ENCODE measurements at places on chromosomes 5 and 9. TPM values are rescaled to one million over a fixed set of nuclear protein-coding genes. Genes with fewer than 3 reads are reported as not detected.

DNA sequence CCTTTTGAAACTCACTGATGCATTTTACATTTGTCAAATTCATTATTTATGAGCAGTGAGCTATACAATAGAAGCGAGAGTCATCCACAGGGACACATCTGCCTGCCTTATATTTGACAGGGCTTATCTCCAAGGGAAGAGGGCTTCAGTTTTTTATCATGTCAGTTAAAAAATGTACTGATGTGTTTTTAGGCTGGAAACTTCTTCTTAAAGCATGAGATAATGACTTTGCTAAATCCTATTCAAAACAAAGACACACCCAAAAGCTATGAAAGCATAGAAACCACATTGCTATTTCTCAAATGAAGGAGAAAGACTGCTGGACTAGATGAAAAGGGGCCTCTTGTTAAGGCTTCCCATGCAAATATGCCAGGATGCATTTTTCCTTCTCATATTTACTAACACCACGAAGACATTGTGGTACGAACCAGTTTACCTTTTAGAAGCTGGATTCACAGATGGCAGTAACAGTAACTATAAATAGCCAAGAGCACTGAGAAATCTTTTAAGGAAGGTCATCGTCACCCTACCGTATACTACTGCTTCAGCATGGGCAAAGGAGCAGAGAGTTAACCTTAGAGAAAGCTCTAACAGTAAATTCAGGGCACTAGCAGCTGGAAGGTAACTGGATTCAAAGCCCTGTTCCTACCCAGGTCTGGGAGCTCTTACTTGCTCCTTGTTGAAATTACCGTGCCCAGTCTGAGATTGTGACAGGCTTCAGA lies 86.3 kb upstream of the IFNK start:
- no peak for DNase-seq

DNA sequence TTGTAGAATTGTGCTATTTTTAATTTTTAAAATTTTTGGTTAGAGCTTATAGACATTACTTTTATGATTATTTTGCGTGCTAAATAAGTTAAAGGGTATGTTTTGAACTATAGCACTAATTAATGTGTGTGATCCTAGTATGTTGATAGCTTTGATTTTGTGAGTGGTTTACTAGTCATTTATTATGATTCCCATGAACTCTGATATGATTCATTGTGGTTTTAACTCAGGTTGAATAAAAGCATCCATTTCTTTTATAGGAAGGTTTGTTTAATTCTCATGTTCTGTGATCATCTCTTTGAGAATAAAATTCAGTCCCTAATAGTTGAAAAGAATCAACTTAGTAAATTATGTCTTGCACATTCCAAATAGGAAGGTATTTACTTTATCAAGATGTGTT lies 22.5 kb downstream of the C5orf22 start:
- DNase-seq, result no peak

DNA sequence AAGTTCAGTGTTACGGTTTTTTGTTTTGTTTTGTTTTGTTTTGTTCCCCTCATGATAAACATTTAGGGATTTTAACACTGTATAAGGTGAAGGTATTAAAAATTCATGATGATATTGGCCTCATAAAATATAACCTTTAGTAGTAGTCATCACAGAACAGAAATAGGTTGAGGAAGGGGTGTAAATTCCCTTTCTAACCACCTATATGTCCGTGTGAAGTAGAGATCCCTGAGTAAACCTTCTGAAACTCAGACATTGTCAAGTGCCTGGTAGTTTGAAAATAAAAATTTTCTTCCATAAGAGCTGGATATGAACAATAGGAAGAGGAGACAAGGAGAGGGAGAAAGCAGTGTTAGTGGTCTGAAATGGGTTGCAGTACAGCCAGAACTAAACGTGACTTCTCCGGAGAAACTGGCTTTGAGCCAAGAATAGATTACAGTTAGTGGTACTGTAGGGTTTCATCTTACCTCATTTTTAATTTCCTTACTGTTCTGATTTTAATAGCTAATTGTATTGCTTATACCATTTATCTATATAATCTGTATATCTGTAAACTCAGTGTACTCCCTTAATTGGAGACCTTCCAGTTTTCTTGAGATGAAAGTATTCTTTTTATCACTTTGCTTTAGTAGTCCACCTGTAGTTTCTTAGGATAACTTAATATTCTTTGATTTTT lies 18.3 kb downstream of the UGCG start:
- DNase-seq, result no peak

DNA sequence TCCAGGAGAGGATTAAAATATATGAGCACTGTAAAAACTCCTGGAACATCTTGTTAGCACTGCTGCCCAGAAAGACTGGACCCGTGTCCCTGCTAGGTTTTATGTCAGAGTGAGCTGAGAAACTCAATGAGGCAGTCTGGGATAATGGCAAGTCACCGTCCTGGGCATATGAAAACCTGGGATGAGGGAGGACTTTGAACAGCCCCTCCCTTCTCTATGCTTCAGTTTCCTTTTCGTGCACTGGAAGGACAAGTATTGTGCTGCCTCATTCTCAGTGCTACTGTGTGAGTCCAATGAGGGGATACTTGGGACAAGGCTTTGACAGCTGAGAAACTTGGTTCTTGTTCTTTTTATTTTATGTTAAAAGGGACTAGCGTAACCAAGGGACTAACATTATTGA lies 143.0 kb upstream of the SHB start:
- DNase-seq, result no peak

GRCh38 chr5:130616161-130616560 lies 548.9 kb downstream of the HINT1 start:
- no peak for DNase-seq

DNA sequence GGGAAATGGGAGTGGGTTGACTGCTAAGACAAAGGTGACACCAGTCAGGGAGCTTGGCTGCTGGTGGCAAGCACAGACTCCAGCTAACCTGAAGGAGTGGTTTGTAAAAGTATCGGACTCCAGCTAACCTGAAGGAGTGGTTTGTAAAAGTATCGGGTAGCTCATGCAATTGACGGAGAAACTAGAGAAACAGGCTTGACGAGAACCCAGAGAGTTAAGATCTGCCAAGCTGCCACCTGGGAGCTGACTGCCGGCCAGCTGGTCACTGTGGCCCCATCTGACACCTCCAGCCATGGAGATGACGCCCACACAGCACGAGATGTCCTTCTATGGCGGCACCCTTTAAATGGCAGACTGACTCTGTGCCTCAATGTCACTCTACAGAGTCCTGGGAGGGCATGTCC lies 28.3 kb upstream of the CRB2 start:
- DNase-seq, result peak; percentile 23

DNA sequence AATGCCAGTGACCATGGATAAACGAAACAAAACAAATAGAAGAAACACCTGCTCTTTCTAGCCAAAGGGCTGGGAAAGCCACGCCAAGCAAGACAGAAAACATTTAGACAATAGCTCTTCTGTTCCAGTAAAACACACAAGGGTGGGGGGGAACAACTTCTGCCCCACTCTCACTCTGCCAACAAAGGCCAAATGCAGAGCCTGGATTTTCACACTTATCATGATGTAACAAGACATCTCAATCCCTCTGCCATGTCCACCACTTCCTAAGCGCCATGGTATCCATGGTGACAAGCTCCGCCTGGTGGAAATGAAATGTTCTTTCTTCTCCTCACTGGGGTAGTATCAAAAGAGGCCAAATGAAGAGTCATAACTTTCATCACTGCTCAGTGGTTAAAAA lies 60.6 kb downstream of the DRD1 start:
- DNase-seq, result no peak

GRCh38 chr5:10622810-10623209 lies 58.9 kb downstream of the ANKRD33B start:
- no peak for DNase-seq

- no peak for DNase-seq
Measured at GRCh38 chr9:126363250-126363649, 36.6 kb downstream of the MVB12B start.

DNA sequence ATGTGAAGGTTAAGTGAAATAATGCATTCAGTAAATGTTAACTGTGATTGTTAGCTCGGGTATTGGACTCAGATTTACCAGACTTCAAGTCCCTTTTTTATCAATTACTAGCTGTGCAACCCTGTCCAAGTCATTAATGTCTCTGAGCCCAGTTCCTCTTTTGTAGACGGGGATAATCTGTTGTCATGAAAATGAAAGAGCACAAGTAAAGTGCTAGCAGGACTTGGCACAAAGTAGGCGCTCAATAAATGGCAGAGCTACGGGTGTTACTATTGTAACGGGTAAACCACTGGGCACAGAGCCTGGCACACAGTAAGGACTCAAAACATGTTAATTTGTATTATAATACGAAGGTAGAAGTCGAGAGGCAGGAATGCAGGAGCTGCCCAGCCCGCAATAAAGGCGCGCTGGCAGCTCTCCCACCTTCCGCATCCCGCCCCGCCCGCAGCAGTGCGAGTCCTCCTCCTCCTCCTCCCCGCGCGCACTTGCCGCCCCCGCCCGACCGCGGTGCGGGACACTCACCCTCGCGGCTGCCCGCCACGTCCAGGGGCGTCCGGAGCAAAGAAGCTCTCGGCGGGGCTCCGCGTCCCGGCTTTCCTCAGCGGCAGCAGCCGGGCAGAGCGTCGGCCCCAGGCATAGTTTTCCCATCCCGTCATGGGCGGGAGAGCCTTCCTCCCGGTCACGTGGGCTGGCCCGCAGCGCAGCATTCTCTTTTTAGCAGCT lies at the start of gene C1QTNF2:
Gene C1QTNF2, minus strand, starts transcription at position 637 of the 723 bp plus-strand sequence. CDS start 15,615 bp downstream, outside the sequence.
- DNase-seq, result peak; percentile 79

DNA sequence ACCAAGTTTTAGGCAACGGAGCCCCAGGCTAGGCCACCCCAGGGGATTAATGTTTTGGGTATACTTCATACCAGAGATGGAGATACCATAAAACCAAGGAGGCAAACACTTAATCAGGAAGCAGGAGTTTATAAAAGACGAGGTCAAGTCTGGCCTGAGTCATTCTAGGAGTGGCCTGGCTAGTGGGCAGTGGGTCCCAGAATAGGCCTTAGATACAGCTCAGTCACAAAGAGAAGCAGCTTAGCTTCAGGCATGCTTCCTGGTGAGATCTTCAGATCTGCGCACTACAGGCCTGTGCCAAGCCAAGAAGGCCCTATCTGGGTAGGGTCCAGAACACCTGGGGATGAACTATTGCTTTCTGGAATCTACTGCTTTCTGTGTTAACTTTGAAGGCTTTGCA lies 20.6 kb upstream of the NR5A1 start:
- no peak for DNase-seq

- no peak for DNase-seq
Measured at GRCh38 chr9:127121628-127122175, 733 bp downstream of the ANGPTL2 start.

Gene FOXD1
- total RNA-seq, result not detected

Gene GPX3
- total RNA-seq, result 627 TPM

Gene STOM
- total RNA-seq, result 194 TPM

Gene DENND4C
- 22.0 TPM for total RNA-seq

Gene TMC1
- total RNA-seq, result not detected

Gene FBP2
- 0.54 TPM for total RNA-seq

Gene GRIN1
- total RNA-seq, result not detected

Gene ARHGEF28
- 1.9 TPM for total RNA-seq

Gene CD72
- total RNA-seq, result 0.89 TPM

Gene PRDM9
- total RNA-seq, result not detected

Gene SPINK4
- not detected for total RNA-seq

Measured in Right ventricle myocardium inferior (tissue), 1 donor.